Germinal center (tissue), 1 donor: ENCODE measurements at places on chromosomes 16 and 17.

GRCh38 chr17:35119370-35120165, at the start of gene RAD51D:
Gene RAD51D, minus strand, starts transcription at chr17:35119860. Its CDS starts 247 bp downstream, at chr17:35119613.
- peak; percentile 90 for DNase-seq

- no peak for DNase-seq
Observed at GRCh38 chr17:73420897-73421296, 109.1 kb upstream of the CDC42EP4 start.

DNA sequence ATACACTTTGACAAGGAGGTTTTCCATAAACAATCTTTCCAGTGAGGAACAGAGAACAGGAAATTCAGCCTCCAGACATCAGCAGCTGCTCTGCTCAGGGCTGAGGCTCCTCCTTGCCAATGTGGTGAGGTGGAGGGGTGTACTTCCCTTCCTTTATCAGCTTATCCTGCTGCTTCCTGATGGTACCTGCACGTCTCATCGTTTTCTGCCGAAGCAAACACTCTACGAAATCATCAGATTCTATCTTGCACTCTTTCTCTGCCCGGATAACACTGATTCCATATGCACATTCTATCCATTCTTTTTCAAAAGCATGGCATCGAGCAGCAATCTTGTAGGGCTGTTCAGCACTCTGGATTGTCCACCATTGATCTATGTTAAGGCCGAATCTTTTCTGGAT, 15.4 kb upstream of the SEZ6 start:
- DNase-seq, result no peak

- DNase-seq, result peak; percentile 85
Observed at GRCh38 chr17:48610282-48611211, at the start of gene HOXB7. Gene HOXB7, minus strand, starts transcription at chr17:48611017. Its CDS starts 99 bp downstream, at chr17:48610918.

- no peak for DNase-seq
Observed at GRCh38 chr16:57178793-57179212, 7.0 kb downstream of the PSME3IP1 start.

DNA sequence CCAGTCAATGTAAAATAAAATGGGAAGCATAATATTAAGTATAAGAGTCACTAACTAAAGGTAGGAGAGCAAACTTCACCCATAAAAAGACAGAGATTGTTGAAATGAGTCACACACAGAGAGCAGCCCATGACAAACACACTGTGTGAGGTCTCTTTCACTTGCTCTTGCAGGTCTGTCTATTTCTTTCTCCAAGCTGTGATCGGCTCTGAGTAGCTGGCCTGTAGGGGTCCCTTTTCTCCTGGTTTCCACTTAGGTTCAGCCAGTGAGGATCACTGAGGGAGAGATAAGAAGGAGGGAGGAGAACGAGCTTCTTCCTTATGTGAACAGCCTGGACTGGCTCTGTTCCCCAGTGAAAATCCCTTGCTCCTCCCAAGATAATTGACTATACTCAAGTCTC, 133.7 kb upstream of the HS3ST3A1 start:
- DNase-seq, result no peak

DNA sequence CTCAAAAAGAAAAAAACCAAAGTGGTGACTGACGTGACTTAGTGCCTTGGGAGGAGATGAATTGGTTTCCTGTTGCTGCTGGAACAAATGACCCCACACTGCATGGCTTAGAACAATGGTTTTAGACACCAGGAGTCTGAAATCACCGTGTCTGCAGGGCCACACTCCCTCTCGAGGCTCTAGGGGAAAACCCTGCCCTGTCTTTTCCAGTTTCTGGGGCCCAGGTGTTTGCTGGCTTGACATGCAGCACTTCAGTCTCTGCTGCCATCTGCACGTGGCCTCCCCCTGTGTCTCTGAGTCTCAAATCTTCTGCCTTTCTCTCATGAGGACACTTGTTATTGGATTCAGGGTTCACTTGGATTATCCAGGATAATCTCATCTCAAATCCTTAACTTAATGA, 323.8 kb upstream of the TNRC6C start:
- no peak for DNase-seq

DNA sequence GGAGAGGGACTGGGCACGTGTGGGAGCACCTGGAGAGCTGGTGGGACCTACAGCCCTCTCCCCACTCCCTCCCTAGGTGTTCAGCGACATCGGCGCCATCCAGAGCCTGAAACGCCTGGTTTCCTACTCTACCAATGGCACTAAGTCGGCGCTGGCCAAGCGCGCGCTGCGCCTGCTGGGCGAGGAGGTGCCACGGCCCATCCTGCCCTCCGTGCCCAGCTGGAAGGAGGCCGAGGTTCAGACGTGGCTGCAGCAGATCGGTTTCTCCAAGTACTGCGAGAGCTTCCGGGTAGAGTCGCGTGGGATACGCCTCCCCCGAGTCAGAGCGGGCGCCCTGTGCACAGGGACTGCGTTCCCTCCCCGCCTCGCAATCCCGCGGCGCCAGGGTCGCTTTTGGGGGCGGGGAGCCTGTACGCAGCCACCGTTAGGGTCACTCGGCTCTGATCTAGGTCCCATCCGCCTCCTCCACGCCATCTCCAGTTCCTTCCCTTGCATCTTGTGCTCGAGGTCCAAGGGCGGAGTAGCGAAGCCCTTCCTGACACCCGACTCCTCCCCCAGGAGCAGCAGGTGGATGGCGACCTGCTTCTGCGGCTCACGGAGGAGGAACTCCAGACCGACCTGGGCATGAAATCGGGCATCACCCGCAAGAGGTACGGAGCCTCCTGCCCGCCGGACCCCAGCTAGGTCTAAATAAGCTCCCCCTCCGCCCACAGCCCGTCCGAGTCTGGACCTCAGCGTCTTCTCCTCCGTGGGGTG, 13.0 kb downstream of the SARM1 start:
- peak; percentile 33 for DNase-seq

GRCh38 chr16:695355-696089, 5.3 kb upstream of the WDR24 start:
- DNase-seq, result peak; percentile 68

DNA sequence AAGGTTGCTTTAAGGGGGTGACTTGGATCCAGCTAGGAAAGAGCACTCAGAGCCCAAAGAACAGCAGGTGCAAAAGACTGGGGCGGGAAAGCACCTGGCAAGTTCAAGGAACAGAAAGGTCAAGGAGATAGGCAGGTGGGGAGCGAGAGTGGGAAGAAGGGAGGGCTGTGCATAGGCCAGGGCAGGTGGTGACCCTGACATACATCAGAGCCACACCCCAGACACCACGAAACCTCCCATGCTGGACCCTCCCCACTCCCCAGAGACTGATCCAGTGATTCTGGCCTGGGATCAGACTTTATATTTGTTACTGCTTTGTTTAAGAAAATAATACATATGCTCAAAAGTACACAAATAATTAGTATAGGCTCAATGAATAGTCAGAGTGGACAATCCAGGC, 48.5 kb upstream of the RBFOX3 start:
- DNase-seq, result no peak

GRCh38 chr17:81710514-81711308, 1.4 kb upstream of the SLC25A10 start:
- DNase-seq, result no peak

- DNase-seq, result no peak
Observed at GRCh38 chr17:44266402-44267164, 1.4 kb downstream of the SLC4A1 start.

GRCh38 chr16:78368121-78369102, 269.0 kb downstream of the WWOX start:
- DNase-seq, result no peak

DNA sequence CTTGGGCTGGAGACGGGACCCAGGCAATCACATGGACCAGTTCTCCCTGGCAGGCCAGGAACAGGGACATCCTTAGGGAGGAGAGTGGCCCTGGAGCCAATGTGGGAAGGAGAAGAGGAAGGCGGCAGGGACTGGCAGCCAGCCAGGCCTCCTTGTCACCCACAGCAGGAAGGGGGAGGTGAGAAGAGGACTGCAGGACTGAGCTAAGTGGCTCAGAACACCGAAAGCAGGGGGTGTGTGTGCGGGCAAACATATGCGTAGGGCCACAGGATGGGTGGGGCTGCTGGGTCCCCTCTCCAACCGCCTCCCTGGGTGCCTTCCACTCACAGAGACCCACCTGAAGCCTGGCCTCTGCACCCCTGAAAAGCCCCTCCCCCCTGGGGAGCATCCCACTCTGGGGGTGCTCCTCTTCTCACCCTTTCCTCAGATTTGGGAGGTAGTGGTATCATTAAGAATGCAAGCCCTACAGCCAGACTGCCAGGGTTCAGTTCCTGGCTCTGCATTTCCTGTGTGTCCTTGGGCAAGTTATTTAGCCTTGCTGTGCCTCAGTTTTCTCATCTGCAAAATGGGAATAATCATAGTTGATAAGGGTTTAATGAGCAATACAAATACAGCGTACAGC, 8.1 kb downstream of the PNMT start:
- DNase-seq, result no peak

DNA sequence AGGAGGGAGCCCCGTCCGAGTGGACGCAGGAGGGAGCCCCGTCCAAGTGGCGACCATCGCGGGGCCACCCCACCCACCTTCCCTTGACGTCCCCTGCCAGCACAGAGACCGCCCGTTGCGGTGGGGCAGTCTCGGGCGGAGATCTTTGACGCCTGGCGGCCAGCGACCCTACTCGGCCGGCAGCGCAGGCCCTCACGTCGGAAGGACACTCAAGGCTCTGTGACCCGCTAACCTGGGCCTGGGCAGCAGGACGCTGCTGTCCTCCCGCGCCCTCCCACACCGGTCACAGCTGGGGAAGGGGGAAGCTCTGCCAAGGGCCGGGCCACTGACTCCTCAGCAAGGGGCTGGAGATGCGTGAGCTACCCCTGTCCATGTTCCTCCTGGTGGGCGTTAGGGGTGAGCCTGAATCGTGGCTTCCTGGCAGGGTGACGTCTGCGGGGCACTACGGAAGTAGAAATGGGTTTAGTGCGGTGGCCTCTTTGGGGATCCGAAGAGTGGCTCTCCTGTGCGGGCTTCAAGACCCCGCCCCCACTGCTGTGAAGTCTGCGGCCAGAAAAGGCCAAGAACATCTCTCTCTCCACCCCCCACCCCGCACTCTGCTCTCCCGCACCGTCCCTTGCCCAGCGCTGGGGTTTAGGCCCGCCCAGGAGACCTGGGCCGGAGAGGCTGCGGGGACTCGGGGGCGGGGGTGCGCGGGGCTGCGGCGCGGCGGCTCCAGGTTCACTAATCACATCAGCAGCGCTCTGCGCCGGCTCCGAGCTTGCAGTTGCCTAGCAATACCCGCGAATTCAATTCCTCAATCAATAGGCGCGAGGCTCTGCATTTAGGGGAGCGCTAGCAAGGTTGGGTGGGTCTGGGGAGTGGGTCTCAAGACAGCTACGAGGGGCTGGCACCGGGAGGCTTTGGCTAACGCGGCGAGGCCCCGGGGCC, 5.8 kb downstream of the CBX8 start:
- DNase-seq, result no peak

- peak; percentile 80 for DNase-seq
Observed at GRCh38 chr16:89574681-89575246, 794 bp upstream of the CPNE7 start.

GRCh38 chr16:80144191-80144590, 396.6 kb upstream of the DYNLRB2 start:
- DNase-seq, result no peak

DNA sequence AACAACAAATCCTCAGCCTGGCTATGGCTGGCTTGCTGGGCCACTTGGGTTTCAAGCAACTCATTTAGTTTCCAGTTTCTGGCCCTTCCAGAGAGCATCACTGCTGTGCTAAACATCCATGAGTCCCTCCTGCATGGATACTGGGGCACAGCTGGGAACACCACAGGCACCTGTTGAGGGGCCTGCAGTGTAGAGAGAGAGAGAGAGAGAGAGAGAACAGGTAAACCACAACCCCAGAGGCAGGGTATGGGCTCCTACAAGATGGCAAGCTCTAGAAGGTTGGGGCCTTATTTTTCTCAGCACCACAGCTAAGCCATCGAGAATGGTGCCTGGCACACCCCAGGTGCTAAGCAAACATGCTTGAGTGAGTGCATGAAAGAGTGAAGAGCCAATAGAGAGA, 120.3 kb downstream of the RBFOX3 start:
- DNase-seq, result no peak

GRCh38 chr17:2745317-2746037, 4.0 kb downstream of the CCDC92B start:
- no peak for DNase-seq

DNA sequence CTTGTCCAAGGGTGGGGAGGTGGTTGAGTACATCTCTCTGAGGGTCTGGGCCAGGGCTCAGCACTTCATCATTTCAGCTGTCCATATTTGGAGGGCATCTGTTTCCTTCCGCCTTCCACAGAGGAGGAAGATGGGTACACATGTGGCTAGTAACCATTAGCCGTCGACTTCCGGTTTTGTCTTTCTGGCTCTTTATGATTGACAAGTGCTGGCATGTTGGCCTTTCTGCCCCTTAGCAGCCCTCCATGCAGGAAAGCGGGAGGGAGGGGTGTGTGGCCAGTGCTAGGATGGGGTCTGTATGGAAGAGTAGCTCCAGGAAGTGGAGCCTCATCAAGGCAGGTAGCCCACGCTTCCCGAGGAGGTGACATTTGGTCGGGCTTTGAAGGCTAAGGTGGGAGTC, 69.6 kb downstream of the RAI1 start:
- DNase-seq, result peak; percentile 79

DNA sequence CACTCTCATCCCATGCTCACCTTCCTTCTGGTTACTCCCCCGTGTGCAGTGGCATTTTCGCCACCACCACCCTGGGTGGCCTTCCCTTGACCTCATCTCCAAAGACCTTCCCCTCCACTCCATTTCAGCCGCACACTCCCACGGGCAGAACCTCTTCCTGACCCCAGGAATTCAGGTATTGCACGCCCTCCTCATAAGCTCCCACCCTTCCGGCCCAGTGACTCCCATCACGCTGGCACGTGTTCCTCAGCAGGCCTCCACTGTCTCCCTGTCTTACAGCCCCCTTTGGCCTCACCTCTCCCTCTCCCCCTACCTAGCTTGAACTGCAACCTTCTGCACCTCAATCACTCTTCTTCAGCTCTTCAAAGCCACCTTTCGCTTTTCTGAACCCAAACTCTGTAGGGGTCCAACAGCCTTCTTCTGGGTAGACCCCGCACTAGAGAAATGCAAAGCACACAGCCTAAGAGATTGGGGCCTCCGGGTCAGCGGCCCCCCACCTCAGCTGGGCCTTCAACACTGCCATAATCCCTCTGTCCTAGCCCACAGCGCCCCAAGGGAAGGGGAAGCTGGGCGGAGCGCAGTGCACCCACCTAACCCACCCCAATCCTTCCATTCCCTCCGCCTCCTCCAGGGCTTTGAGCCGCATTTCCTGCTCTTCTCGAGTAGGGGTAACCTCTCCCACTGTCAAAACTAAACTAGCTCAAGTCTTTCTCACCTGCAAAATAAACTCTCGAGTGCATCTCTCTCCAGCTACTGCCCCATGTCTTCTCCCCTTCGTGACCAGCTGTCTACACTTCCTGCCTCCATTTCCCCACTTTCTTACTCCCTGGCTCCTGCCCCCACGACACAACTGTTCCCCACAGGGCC, 1.7 kb upstream of the TMEM97 start:
- no peak for DNase-seq

- no peak for DNase-seq
Observed at GRCh38 chr17:47289302-47289701, 34.5 kb upstream of the EFCAB13 start.
